ENCODE measurements at places on chromosomes 11 and 22.

DNA sequence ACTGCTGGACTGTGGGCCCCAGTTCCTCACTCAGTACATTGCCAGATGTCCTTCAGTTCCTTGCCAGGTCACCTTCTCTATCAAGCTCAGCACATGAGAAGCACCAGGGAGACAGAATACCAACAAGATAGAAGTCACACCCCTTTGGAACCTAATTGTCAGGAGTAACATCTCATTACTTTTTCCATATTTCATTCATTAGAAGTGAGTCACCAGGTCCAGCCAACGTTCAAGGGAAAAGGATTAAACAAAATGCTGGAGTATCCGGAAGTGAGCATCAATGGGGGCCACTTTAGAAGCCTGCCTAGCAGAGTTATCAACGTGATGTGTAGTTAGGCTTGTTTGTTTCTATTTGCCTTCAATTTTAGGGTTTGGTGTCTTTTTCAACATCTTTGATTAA, 569.3 kb downstream of the MIAT start:
- no peak for DNase-seq

DNA sequence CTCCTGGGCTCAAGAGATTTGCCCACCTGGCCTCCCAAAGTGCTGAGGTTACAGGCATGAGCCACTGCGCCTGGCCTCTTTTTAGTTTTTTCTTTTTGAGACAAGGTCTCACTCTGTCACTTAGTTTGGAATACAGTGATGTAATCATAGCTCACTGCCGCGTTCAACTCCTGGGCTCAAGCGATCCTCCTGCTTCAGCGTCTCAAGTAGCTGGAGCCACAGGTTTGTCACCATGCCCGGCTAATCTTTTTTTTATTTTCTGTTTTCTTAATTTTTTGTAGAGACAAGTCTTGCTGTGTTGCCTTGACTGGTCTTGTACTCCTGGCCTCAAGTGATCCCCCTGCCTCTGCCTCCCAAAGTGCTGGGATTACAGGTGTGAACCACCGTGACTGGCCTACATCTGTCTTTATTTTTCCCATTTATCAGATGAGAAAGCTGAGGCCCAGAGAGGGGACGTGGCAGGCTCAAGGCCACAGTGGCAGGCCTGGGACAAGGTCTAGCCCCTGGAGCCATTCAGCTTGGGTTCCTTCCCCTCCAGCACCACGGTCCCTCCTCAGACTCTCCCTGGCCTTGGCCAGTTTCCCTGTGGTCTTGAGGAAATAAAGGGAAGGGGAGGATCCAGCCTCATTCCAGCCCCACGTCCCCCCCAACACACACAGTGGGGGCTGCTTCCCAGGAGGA, 2.8 kb upstream of the KDELR3 start:
- DNase-seq: no peak

DNA sequence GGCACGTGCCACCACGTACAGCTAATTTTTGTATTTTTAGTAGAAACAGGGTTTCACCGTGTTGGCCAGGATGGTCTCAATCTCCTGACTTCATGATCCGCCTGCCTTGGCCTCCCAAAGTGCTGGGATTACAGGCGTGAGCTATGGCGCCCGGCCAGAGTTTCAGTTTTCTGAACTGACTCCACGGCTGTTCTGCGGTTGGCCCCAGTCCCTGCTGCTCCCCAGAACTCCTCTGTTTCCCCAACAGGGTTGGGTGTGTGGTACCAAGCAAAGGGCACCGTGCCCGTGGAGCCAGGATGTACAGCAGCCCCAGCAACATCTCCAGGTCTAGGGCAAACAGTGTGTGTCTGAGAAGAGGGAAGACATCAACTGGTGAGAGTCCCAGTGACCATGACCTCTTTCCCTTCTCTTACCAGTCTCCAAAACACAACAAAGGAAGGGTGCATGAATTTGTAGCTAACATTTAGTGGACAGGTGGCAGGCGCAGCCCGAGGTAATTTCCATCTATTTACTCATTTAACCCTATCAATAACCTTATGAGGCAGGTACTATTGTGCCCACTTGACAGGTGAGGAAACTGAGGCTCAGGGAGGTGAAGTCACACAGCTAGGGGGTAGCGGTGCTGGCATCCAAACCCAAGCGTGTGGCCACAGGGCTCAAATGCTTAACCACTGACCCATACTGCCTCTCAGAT, 57.0 kb upstream of the RBFOX2 start:
- DNase-seq: no peak

- no peak for DNase-seq
Measured at GRCh38 chr11:45641961-45642360, 23.5 kb downstream of the CHST1 start.

DNA sequence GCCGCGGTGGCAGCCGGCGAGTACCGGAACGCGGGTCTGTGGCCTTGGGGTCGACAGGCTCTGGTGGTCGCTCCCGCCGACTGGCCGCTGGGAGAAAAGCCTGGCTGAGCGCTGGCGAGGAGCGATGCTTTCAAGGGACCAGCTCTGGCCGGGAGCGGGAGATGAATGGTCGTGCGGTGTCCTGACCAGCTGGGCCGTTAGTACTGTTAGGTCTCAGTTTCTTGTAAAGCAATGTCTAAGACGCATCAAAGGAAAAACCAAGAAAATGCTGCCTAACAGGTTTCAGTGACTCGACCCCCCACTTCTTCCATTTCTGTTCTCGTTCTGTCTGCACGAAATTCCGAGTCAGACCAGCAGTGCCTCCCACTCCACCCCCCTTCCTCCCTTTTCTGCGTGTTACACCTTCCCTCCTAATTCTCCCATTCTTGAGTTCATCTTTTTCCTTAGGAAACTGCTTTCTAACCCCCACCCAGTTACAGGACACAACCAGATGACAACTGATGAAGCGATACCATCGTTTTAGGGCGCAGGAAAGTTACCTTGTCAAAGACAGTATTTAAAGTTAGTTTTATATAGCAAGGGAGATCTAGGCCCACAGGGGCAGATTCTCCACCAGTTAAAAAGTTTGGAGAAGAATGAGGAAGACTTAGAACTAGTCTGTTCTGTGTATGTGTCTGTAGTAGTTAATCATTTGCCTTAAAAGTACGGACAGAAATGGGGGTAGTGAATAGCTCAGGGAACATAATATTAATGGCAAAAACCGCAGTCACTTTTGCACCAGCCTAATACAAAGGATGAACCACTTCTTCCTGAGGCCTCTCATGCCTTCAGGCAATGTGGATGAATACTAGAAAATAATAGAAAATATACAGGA, 1.0 kb downstream of the CUL5 start:
- no peak for DNase-seq

- DNase-seq: no peak
Measured at GRCh38 chr11:134069426-134070341, 812 bp downstream of the JAM3 start.

DNA sequence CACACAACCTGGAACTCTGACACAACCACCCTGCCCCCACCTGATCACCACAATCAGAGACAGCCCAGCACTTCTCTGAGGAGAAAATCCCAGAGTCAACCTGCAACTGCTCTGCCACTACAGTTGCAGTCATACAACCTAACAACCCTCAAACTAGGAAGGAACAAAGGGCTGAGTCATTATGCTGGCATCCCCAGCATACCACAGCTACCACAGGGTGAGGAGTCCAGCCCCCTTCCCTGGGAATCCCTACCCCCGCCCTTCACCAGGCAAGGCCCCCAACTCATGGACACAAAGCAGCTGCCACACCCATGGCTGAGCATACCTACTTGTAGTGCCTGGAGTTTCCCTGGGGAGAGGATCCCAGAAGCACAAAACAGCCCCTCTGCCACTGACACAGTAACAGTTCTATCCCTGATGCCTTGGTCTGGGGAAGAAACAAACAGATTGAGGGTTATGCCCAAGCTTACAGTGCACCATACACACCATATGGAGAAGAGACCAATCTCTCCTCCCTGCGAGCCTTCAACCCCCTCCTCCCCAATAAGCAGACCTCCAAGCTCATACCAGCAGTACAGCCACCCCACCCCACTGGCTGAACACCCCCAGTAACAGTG, 68.5 kb upstream of the C11orf58 start:
- no peak for DNase-seq

DNA sequence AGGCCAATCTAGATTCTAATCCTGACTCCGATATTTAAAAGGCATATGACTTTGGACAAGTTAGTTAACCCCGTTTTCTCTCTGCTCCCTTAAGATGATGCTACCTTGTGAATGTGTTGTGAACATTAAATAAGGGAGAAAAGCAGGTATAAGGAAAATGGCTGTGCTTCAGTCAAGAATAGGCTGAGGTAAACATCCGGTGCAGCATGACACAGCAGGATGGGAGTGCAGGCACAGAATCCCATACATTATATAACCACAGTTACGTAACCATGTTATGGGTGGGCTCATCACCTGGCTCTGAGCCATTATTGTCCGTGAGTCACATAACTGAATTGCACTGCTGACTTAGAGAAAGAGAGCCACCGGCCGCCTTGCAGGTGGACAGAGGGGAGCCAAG, 382.2 kb upstream of the ANO5 start:
- DNase-seq: no peak

DNA sequence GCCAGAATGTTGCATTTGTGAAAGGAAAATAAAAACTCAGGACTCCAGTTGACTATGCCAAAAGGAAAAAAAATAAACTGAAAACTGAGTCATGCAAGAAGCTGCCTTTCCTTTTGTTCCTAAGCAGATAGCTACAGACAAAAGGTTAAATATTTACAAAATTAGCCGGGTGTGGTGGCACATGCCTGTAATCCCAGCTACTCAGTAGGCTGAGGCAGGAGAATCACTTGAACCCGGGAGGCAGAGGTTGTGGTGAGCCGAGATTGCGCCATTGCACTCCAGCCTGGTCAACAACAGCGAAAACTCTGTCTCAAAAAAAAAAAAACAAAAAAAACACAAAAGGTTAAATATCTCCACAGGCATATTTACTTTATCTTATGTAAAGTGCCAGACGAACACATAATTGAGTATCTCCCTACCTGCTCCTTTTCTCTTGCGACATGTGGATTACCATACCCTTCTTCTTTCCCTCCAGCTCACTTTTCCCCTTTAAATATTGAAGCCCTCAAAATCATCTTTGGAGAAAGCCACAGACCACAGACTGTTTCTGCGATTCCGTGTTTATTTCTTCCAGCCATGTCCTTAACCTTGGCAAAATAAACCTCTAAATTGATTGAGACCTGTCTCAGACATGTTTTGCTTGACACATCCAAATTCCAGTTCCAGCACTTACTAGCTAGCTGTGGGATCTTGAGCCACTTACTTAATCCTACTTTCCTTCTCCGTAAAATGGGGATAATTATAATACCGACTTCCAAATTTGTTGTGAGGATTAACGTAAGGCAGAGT, 2.3 kb upstream of the SMPD1 start:
- no peak for DNase-seq

- no peak for DNase-seq
Measured at GRCh38 chr22:36238373-36239149, 766 bp downstream of the APOL2 start.

GRCh38 chr11:131692151-131692550, 321.7 kb downstream of the NTM start:
- no peak for DNase-seq
